ENCODE measurements at places on chromosomes 11 and 22.

GRCh38 chr11:975827-976226, 50.2 kb downstream of the AP2A2 start:
- DNase-seq = no peak

DNA sequence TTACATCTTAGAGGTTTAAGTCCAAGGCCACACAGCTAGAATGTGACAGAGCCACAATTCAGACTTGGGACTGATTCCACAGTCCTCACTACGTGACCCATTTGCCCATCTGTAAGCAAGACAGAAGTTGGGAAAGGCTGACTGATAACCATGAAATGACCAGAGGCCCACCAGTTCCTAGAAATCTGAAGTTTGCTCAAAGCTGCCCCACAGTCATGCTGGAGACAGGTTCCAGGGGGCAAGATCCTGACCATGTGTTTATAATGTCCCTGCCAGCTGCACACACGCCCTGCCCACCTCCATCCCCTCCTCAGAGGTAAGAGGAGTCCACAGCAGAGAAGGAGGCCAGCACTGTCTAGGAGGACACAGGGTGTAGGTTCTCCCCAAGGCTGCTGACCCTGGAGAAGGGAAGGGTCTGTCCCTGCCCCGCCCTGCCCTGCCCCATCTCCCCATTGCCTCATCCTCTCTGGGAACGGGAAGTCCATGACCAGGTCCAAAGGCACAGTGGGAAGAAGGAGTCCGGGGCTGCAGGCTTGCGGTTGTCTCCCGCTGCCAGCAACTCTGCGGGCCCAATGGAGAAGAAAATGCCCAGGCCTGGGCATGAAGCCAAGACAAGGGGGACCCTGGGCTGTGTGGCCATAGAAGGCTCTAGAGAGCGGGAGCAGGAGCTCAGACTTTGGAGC, 11.9 kb upstream of the OAF start:
- DNase-seq = no peak

- DNase-seq = peak; percentile 36
These were observed 64.5 kb downstream of the AMBRA1 start for GRCh38 chr11:46529095-46529905.

- no peak for DNase-seq
These were observed 2.1 kb upstream of the STIP1 start for GRCh38 chr11:64183890-64184289.

DNA sequence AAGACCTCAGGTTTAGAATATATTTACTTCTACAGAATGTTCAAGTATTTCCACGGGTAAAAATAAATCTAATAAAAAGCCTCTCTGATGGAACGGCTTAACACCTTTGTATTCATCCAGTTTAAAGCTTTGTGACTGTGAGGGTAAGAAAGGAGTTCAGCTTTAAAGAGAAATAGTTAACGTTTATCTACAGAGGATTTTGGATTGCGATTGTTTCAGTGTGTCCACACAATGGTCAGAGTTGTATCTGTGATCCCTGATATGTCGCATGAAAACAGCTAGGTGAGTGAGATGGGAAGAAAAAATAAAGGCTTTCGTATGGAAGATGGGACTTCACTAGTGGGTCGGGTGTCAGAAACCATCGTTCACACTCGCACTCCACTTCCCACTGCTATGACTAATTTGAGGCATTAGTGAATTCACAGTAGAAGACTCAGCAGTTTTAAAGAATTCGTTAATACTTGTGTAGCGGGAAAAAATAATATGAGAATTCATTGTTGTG, 1.6 kb downstream of the APLP2 start:
- DNase-seq = no peak

DNA sequence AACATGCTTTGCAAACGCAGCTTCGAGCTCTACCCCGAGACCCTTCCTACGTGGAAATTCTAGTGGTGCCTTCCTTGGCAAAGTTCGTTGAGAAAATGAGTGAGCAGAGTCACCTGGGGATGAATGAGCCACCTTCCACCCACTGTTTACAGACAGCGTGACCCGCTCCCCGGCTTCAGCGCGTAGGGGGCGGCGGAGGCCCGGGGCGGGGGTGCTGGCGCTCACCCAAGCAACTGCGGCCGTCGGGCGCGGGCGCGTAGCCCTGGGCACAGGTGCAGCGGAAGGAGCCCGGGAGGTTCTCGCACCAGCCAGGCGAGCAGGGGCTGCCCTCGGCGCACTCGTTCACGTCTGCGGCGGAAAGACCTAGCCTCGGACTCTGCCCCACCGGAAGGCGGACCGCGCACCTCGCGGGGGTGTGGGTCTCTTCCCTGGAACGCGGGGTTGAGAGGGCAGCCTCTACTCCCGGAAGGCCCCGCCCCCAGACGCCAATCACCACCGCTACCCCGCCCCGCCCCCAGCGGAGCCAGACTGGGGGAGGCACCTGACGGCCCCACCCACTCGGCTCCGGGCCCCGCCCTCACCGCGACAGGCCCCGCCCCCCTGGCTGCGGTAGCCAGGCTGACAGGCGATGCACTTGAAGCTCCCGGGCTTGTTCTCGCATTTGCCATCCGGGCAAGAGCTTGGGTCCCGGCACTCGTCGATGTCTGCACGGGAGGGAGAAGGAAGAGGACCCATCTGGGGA, 11.8 kb downstream of the LTBP3 start:
- peak; percentile 88 for DNase-seq

- no peak for DNase-seq
These were observed 253.6 kb upstream of the ANO3 start for GRCh38 chr11:26078231-26078821.

- DNase-seq = peak; percentile 30
These were observed 703 bp downstream of the ABTB2 start for GRCh38 chr11:34356913-34357700.

- DNase-seq = no peak
These were observed 30.2 kb downstream of the GGT5 start for GRCh38 chr22:24214467-24215285.

GRCh38 chr22:22888571-22889353, 1.1 kb downstream of the IGLL5 start:
- no peak for DNase-seq

GRCh38 chr11:122802876-122803275, 35.4 kb upstream of the CRTAM start:
- DNase-seq = no peak

- no peak for DNase-seq
These were observed 11.4 kb upstream of the A4GALT start for GRCh38 chr22:42732081-42732480.

DNA sequence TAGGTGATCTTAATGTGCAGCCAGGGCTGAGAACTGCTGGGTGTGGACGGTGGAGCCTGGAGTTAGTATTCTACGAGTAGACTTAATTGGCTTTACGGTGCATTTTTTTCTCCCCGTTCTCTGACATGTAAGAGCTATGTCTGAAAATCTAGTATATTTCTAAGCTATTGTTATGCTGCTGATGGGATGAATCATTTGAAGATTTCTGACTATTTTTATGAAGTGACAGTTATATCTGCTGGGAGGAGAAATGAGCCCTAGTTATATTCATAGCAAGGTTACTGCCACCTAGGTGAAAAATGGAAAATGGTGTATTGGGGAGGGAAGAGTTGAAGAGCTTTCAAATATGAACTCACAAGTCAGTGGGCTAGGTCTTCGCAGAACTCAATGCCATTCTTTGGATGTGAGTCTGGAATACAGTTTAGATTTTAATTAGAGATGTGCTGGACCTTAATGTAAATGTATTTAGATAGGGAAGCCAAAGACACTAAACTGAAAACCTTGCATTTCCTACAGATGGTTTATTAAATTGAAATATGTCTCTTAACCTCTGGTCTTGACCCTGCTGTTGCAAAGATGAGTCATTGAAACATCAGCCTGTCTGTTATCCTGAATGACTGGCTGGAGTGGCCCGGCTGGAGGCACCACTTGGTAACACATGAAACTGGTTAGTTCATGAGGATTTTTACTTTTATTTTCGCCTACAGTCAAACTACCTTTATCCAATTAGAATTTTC, 293.7 kb downstream of the DDX10 start:
- DNase-seq = no peak

GRCh38 chr11:92393218-92393617, 168.6 kb downstream of the FAT3 start:
- no peak for DNase-seq

DNA sequence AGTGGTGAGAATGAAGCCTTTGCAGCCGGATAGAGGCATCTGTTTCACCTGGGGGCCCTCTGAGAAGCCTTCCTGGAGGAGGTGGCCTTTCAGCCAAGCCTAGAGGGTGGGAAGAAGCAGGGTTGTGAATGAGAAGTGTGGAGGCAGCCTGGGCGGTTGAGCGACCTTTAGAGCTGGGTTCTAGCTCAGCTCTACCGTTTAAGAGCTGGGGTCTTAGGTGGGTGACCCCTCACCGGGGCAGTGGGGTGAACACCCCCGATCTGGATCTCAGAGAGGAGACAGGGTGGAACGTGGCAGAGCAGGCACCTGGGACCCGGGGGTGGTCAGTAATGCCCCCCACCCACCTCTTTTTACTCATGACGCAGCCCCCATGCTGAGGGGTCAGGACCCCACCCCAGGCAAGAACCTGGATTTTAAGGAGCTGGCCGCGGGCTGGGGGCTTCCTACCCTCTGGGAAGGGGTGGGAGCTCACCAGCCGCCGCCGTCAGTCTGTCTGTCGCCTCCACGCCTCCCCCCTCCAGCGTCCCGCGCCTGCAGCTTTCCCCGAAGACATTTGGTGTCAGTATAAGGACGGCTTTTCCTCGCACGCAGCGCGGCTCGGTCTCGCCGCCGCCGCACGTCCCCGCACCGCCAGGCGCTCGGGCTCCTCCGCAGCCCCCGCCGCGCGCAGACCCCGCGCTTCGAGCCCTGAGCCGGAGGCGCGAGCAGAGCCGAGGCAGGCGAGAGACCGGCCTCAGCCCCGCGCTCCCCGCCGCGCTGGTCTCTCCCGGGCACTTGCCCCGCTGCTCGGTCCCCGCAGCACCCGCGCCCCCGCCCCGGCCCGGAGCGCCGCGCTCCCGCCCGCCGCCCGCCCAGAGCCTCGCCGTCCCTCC, 13.3 kb upstream of the CACNA1I start:
- DNase-seq = no peak

DNA sequence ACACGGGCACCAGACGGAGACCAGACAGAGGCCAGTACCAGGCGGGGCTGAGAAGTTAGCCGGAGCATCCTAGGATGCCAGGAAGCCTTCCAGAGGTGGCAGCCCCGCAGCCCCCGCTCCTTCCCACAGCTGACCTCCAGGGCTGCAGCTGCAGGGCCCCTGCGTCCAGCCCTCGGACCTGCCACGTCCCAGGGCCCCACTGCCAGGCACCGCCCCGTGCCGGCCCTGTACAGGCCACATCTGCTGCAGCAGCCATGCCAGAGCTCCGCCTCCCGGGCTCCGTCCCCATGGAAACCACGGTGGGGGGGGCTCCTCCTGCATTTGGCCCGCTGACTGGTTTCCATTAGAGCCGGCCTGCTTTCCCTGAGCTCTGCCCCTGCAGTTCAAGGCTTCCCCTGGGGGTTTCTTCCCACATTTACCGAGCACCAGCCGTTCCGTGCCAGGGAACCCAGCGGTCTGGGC, 62.5 kb upstream of the PPARA start:
- peak; percentile 32 for DNase-seq

DNA sequence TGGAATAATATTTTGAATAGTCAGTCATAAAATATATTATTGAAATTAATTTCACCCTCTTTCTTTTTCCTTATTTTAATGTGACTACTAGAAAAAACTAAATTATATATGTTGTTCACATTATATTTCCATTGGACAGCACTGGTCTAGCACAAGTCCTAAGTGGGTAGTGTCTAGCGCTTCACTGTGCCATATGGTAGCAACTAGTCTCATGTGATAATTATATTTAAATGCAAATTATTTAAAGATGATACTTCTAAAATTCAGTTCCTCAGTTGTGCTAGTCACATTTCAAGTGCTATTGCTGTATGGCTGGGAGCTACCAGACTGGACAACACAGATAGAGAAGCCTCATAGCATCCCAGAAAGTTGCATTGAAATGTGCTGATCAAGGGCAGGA, 19.1 kb upstream of the LDLRAD3 start:
- no peak for DNase-seq

- DNase-seq = no peak
These were observed 24.8 kb upstream of the MUC5B start for GRCh38 chr11:1197886-1198560.

DNA sequence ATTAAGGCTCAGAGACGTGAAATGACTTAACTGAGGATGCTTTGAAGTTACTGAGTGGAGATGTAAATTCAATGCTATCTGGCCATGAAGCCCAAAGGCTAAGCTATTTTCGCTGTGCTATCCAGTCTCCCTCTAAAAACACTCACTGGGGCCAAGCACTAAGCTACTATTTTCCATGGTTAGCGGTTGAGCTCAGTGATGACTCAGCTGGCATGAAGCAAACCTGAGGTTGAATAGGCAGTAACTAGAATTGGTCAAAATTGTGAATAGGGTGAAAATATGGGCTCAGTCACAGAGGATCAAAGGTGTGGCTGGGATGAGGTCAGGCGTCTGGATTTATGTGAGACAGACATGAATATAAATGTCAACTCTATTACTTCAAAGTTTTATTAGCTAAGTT, 564.2 kb upstream of the KIRREL3 start:
- DNase-seq = no peak

- DNase-seq = peak; percentile 13
These were observed 216.5 kb upstream of the CADM1 start for GRCh38 chr11:115720602-115721245.

- DNase-seq = no peak
These were observed 112.9 kb upstream of the GRK3 start for GRCh38 chr22:25451480-25452114.

DNA sequence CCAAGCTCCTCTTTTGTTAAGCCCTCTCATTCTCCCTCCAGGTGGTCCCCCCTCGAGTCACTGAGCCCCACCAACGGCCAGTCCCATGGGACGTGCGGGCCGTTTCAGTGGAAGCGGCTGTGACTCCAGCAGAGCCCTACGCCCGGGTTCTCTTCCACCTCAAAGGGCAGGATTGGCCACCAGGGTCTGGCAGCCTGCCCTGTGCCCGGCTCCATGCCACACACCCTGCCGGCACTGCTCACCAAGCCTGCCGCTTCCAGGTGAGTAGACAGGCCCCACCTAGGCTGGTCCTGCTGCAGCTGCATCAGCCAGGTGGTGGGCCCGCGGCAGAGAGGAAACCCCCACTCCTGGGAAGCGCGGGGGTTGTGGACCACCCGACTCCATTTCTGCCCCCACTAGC, 3.3 kb downstream of the TMEM132A start:
- DNase-seq = no peak

DNA sequence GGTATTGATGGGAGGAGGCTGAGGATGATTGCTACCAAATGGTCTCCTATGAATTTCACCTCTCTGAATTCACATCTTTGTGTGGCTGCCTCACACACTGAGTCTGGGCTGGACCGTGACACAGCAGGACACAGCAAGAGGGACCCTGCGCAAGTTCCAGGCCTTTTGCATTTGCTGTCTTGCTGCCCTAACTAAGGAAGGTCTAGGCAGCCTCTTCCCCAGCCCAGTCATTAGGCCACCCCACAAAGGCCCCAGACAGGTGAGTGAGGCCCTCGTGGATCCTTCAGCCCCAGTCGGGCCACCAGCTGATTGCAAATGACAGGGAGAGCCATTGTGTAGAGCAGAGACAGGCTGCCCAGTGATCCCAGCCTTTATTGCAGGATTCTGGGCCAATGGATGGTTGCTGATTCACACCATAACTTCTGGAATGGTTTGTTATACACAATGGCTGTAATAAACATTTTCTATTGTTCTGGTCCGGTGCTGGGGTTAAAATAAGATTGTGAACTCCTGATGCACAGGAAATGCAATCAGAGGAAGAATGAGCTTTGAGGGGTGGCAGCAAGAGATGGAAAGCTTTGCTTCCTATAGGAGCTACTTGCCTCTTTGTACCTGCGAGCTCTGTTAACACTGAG, 28.5 kb upstream of the CSNK2A3 start:
- DNase-seq = no peak

GRCh38 chr11:74010306-74011300, 1.7 kb upstream of the UCP3 start:
- DNase-seq = no peak

GRCh38 chr11:6567371-6567745, 36.1 kb downstream of the RRP8 start:
- no peak for DNase-seq
